ENCODE measurements at places on chromosomes 5 and 9. TPM values are rescaled to one million over a fixed set of nuclear protein-coding genes. Genes with fewer than 3 reads are reported as not detected.

The CNTFR gene
- 26.6 TPM for total RNA-seq

The CARD9 gene
- total RNA-seq = 0.28 TPM

The ADAMTS19 gene
- 26.3 TPM for total RNA-seq

The EIF4E1B gene
- total RNA-seq = 0.33 TPM

The TAF11L10 gene
- not detected for total RNA-seq

The IL17B gene
- total RNA-seq = not detected

The EIF4EBP3 gene
- total RNA-seq = 2.2 TPM

The HMGCR gene
- 137 TPM for total RNA-seq

DNA sequence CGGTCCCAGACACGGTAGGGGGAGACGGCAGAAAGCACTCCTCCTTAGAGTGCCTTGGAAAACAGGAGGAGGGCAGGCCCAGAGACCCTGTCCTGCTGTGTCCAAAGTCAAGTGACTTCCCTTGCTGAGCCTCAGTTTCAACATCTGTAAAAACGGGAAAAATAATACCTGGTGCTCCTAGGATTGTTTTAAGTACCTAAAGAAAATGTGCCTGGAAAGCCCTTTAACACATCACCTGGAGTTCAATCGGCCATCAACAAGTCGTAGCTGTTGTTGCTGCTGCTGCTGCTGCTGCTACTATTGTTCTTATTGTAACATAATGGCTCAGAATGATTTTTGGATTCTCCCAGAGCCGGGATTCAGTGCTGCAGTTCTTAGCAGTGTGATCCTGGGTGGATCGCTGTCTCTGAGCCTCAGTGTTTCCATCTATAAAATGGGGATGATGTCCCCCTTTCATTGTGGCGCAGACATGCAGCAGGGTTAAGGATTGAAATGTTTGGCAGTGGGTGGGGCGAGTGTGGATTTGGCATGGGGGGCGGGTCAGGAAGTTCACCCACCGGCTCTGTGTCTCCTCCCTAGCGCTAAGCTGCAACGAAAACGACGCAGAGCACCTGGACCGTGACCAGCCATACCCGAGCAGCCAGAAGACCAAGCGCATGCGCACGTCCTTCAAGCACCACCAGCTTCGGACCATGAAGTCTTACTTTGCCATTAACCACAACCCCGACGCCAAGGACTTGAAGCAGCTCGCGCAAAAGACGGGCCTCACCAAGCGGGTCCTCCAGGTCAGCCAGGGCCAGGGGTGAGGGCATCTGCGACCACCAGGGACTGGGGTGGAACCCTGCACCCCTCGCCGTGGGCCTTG lies 9.2 kb downstream of the LHX2 start:
- DNase-seq = peak; percentile 81

DNA sequence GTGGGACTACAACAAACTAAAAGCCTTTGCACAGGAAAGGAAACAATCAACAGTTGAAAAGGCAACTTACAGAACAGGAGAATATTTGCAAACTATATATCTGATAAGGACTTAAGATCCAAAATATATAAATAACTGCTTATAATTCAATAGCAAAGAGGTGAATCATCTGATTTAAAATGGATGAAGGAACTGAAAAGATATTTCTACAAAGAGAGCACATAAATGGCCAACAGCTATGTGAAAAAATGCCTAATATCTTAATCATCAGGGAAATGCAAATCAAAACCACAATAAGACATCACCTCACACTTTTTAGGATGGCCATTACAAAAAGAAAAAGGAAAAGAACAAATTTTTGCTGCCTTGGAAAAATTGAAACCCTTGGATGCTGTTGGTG lies 100.4 kb downstream of the LURAP1L start:
- DNase-seq = no peak

DNA sequence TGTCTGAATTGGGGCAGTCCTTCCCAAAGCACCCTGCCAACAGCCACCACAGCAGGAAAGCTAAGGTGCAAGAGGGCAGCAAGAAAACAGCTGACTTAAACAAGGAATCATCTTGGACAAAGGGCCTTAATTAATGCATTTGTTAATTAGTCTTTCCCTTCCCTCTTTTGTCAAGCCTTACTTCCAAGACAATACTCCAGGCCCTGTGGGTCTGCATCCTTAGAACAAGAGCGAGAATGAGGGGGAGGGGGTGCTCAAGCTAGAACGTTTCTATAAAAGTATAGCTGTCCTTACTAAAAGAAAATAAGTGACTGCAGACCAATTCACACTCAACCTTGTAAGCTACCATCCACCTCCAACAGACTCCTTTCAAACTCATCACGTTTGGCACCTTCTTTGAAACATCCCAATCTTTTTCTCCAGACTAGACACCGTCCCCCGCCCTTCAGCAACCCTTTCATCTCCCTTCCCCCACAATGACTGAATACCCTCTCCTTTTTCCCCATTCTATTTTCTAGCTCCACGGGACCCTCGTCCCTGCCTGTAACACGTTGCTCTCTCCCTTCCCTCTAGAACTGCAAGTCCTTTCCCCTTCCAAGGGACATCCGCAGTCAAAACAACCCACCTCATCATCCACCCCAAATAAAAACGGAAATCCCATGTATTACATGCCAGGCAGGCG lies 85.7 kb upstream of the RNF38 start:
- DNase-seq = peak; percentile 69

- no peak for DNase-seq
Observed at GRCh38 chr5:6832994-6833393, 119.8 kb downstream of the TENT4A start.

DNA sequence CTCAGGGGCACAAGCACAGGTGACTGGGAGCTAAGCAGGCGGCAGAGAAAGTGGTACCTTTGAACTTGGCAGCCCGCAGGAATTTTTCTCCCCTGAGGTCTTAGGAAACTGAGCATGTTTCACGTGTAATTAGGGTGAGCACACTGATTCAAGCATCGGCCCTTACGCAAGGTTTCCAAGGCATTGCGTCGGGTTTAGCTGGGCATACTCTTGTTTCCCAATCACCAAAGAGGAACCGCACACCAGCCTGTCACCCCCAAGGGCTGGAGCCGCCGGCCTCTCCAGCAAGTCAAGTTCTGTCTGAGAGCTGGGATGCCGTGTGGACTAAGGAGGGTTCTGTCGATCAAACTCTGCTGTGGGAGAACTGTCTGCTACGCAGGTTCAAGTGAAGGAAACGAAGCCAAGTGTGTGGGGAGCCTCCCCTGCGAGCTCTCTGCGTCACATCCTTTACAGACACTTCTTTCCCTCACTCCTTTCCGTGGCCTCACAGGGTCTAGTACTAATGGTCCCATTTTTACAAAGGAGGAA lies 53.0 kb downstream of the ERGIC1 start:
- no peak for DNase-seq

GRCh38 chr5:150641006-150641570 lies 628 bp downstream of the SYNPO start:
- DNase-seq = no peak

DNA sequence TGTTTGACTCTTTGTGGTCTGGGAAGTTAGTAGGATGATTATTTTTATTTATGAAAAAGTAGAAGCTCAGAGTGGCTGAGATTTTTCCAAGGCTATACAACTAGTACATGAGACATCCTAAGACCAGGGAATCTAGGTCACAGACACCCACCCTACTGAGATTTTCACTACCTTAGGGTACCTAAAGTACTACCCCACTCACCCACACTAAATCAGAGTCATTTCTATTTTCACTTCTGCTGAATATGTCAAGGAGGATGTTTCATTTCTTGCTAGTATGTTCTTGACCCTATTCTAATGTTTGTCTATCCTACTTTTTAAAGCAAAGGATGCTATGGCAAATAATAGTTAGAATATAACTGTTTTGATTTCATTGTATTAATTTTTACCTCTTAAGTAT lies 206.0 kb downstream of the ATP10B start:
- no peak for DNase-seq

GRCh38 chr5:145141534-145141933 lies 693.6 kb downstream of the PRELID2 start:
- no peak for DNase-seq

DNA sequence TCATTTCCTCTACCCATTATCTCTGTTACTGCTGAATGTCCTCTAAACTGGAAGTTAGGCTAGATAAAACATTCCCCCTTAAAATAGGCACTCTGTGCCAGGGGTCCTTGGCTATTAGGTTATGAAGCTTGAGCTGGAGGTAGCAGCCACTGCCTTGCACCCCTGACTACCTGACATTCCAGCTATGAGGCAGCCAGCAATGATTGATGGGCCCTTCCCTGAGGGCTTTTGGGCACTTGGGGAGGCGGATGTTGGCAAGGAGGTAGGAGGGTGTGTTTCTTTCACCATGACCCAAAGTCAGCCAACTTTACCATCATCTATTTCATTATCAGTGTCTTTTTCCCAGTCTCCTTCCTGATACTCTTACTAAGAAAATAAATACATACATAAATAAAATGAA lies 17.1 kb downstream of the TARS1 start:
- no peak for DNase-seq

DNA sequence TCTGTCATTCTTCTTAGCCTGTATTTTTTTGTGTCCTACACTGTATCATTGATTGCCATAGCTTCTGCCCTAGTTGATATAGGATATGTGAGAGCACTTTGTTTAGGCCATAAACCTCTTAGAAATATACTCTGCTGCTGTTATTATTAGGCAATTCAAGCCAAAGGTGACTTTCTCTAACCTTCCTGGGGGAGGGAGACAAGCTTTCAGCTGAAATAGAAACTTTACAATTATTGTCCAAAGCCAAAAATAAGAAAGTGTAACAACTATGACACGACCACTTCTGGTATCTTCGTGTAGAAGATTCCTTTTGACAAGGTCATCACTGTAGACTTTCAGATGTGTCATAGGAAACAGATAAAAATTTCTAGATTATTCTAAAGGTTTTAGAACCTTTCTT lies 12.2 kb upstream of the CSNK1A1 start:
- no peak for DNase-seq

- peak; percentile 67 for DNase-seq
Observed at GRCh38 chr5:155728857-155729683, 597.9 kb upstream of the SGCD start.

GRCh38 chr5:59449905-59450644 lies 443.5 kb downstream of the PDE4D start:
- no peak for DNase-seq

GRCh38 chr9:136952321-136952850 lies 313 bp downstream of the LCN12 start:
- no peak for DNase-seq

GRCh38 chr9:133238851-133239532 lies 29.9 kb upstream of the OBP2B start:
- DNase-seq = peak; percentile 97

DNA sequence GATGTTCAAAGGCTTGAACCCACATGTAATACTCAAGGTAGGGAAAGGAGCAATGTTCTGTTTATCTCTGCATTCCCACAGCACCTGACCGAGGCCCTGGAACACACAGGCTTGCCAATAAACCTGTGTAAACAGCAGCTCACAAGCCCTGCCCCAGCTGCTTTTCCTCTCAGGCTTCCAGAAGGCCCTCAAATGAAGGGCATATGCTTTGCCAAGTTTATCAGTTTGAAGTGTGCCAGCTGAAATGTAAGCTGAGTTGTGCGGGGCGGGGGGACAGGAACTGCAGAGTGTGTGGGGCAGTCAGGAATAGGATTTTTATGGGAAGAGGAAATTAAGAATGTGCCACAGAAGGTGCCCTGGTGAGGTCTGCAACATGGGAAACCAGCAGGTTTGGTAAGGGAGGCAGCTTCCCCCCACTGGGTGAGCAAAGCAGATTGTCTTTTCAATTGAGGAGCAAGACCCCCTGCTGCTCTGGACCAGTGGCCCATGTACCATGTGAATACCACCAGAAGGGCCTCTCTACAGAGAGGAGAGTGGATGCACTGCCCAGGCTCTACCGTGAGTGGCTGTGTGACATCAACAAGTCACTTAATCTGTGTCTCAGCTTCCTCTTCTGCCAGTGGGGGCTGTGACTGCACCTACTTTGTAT lies 194.8 kb downstream of the SPOCK1 start:
- no peak for DNase-seq

DNA sequence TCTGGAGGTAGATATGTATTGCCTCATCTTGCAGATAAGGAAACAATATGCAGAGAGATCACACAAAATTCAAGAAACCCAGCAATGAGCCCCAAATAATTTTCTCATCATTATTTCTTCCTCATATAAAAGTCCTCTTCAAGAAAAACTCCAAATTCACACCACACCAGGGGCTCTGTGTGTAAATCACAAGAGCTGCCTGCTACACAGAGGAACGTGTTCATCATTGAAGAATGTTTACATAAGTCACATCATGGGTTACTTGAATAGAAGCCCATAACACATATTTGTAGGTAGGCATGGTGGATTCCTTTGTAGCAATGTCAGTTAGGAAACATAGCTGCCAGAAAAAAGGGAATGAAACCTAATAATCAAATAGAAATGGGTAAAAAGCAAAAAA lies 308.1 kb upstream of the TLE4 start:
- DNase-seq = no peak

- DNase-seq = no peak
Observed at GRCh38 chr5:18240971-18241370, 606.7 kb downstream of the TAF11L14 start.
